ENCODE measurements at places on chromosomes 3 and 15.

DNA sequence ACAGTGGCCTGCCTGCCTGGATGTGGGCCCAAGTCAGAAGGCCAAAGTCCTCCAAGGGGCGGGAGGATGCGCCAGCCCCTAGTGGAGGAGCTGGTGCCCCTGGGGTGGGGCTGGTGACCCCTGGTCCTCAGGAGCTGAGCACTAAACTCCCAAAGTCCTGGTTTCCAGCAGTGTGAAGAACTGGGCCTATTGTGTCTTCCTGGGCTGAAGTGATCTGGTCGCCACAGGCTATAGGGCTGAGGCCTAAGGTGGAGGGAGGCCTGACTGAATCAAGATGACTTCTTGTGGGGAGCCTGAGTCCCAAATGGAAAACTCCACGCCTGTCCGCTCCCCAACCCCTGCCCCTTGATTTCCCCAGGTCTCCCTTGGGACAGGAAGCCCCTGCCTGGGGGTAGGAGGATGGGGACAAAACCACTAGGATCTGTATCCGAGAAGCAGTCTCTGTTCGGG lies 753 bp upstream of the FES start:
- ATAC-seq: no peak

GRCh38 chr15:29826908-29827820 lies 4.9 kb upstream of the TJP1 start:
- ATAC-seq: no peak

DNA sequence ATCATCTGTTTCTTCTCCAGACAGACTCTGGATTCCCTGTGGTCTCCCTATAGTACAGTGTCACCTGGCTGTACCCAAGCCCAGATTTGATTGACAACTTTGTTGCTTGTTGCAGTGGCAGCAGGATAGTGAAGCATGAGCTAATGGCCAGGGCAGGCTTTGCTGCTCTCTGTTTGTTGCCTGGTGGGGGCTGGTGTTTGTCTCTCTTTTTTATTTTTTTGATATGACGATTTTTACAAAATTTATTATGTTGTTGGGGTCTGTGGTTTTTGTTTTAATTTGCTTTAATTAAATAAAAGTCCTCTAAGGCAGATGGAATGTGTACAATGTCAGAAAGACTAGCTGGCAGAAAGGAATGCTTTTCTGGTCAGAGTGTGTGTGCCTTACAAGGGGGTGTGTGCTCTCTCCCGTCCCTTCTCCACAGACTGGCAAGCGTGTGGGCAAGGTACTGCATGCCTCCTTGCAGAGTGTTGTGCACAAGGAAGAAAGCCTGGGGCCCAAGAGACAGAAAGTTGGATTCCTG lies 15.2 kb upstream of the CLEC3B start:
- ATAC-seq: no peak

DNA sequence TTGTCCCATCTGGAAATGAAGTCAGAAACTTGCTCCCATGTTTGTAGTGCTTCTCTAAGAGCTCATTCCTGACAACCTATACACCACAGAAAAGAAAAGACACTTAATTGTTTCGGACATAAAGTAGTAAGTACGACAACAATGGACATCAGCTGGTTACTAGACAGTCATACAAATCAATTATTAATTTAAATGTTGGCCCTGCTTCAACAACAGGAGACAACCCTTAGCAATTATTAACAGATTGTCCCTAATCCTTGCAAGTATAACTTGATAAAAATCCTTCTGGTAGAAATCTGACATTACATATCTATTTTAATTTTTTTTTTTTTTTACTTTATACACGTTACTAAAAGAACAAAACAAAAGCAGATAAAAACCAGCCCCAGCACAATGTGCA lies 29.8 kb downstream of the ERICH6 start:
- ATAC-seq: no peak

- no peak for ATAC-seq
Measured at GRCh38 chr3:42906848-42907183, 874 bp downstream of the ZNF662 start.

- no peak for ATAC-seq
Measured at GRCh38 chr3:115823083-115823482, 199.8 kb downstream of the GAP43 start.

GRCh38 chr15:74245342-74245931 lies 9.3 kb downstream of the CCDC33 start:
- ATAC-seq: peak; percentile 91

- no peak for ATAC-seq
Measured at GRCh38 chr3:174035328-174035886, 637.9 kb downstream of the NLGN1 start.

- ATAC-seq: no peak
Measured at GRCh38 chr15:60859996-60860494, 369.1 kb downstream of the RORA start.

DNA sequence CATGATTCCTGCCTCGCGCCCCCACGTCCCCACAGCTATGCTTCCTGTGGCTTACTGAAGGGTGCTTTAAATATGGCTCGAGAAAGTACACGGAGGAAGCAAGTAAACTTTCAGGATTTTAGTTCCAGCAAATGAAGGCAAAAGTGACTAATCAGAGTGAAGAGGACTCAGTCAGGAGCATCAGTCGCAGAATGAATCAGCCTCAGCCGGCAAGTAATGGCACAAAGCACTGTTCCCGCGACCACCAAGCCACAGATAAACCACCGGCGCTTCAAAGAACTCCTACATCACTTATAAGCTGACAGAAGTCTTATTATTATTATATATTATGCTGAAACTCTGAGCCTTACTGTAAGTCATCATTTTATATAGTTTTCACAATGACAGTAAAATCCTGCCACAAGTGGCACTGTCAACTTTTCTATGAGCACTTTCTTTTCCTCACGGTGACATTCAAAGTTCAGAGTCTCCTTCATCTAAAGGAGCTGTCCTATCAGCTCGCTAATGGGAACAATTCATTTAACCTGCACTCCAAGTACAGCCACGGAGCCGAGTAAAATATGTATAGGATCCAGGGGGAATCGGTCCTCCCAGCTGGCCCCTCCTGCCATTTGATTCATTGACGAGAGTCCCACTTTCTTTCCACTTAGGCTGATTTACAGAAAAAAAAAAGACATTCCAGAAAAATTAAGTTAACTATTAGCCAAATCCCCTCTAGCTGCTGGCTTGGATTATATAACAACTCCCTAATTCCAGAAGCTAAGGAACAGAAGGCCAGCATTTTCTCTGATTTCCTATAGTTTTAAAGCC lies 217.0 kb upstream of the ICE2 start:
- ATAC-seq: no peak

- ATAC-seq: no peak
Measured at GRCh38 chr3:10010421-10010877, 15.8 kb upstream of the FANCD2 start.

- ATAC-seq: no peak
Measured at GRCh38 chr15:77026501-77027110, 31.7 kb downstream of the PSTPIP1 start.

DNA sequence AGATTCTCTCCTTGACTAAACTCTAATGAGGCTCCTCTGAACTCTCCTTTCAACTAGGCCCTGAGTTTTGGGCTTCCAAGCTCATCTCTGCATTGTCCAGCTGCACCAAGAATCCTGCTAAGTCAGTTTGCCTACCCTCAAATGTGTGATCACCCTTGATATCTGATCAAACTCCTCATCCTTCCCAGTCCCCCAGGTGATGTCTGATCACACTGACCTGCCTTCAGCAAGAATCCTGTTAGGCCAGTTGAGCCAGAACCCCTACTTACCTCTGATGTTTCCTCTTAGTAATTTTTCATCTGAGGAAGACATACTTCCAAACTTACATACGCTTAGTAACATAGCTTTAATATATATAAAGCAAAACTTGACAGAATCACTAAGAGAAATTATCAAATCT lies 28.8 kb downstream of the SUMF1 start:
- no peak for ATAC-seq

GRCh38 chr3:72784226-72784625 lies 64.0 kb downstream of the SHQ1 start:
- ATAC-seq: no peak

- ATAC-seq: peak; percentile 88
Measured at GRCh38 chr15:67109141-67110034, 44.0 kb downstream of the SMAD3 start.

- no peak for ATAC-seq
Measured at GRCh38 chr3:72571638-72572114, 276.6 kb downstream of the SHQ1 start.

- no peak for ATAC-seq
Measured at GRCh38 chr3:31925271-31925630, 55.8 kb downstream of the OSBPL10 start.

DNA sequence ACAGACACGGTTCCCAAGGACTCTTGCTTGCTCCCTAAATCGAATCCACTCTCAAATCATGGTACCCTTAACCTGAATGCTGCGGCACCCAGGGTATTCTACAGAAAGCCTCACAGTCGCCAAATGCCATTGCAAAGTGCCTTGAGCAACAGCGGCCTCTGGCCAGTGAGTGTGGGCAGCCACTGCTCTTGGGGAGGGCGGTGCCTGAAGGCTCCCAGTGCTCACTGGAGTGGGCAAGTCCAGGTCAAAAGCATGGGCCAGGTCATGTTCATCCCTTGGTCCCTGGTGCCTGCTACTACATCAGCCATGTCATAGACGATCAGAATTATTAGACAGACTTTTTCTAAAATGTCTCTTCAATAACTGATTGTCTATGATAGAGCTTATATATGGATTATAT lies 82.5 kb downstream of the ADAMTS17 start:
- ATAC-seq: no peak

DNA sequence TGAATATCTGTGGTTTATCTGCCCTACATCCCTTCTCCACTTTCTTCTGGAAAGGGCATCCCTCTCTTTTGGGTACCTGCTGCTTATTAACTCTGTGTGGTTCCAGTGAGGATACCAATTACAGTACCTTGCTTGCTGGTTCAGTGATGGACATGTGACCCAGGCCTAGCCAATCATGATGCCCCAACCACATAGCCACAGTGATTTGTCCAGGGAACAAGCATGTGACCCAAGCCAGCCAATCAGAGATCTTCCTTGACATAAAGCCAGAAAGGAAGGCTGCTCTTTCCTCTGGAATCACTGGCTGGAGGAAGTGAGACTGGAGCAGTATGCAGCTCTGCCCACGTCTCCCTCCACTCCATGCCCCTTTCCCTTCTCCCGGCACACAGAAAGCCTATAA lies 10.9 kb upstream of the TMEM158 start:
- no peak for ATAC-seq

DNA sequence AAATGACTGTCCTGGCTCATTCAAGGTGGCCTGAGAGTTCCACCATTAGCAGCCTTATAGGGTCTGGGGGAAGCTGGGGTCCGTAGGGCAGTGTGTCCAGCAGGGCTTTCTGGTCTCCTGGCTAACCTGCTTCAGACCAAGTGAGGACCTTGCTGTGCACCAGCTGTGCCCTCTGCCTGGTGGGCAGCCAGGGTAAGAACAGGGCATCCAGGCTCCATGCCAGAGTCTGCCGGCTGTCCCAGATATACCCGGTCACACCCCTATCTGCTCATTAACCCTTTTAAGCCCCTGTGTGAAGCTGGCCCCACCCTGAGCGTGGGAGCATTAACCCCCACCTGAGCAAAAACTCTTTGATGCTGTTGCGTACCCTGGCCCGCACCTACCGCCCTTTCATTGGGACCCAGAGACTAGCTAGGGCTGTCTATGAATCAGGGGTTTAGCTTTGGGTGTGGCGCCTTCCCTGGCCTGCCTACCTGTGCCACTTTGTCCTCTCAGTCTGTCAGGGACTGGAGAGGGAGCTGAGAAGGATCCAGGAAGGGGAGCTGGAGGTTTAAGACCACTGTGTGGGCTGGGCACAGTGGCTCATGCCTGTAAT lies 17.6 kb downstream of the SEMA3F start:
- no peak for ATAC-seq

DNA sequence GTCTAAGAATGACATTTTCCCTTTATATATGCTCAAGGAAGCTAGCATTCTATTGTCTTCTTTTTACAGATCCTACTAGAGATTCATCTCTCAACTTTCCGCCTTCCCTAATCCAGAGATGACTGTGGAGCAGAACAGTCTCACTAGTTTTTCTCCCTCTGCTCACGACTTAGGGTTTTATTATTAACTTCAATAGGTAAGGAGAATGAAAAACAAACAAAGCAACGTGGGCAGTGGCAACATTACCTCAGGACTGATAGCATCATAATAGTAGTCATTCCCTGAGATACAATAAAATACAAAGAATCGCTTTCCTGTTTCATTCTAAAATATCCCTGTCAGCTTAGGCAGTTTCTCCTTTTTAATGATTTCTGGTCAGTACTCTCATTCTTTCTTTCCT lies 154.3 kb upstream of the PLAAT1 start:
- no peak for ATAC-seq

- no peak for ATAC-seq
Measured at GRCh38 chr15:40264321-40265153, 18.3 kb downstream of the ANKRD63 start.

DNA sequence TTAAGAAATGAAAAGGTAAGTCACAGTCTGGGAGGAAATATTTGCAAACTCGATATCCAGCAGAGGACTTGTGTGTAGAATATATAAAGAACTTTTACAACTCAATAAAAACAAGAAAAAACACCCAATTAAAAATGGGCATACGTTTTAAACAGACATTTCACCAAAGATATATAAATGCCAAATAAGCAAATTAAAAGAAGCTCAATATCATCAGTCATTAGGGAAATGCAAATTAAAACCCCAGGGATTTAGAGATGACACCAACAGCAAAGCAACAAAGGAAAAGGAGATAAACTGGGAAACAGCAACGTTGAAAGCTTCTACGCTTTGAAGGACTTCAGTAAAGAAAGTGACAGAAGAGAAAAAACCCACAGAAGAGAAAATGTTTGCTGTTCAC lies 132.3 kb downstream of the NUP210 start:
- ATAC-seq: no peak

DNA sequence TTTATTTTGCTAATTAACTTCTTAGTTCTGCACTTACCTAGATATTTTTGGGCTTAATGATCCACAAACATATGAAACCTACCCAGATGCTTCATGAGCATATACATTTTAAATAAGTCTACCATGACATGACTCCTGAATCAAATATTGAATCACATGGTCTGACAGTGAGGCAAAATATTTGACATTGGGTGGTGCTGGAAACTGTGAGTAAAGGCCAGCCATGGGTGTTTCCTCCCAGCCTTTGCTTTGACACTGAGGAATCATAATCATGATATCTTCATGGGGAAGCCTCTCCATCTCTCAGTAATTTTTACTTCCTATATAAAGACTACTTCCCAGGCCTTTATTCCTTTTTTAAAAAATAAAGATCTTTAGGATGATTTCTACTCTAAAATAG lies 22.8 kb upstream of the SSR3 start:
- no peak for ATAC-seq

DNA sequence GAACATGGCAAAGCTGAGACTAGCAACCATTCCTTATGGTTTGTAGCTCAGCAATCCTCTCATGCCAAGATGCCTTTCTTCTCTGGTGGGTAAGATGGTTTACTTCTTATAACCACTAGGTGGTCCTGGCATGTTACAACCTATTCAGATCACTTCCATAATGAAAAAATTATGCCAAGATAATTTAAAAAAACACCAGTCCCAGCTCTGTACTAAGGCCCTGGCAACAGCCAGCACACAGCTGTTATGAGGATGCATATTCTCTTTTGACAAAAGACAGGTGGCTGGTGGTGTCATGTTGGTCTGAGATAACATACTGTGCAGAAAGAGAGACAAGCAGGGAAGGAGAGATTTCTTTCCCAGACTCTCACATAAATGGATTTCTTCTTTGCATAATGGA lies 65.7 kb upstream of the FRMD4B start:
- peak; percentile 3 for ATAC-seq

GRCh38 chr3:45319996-45320305 lies 68.4 kb upstream of the LARS2 start:
- no peak for ATAC-seq

GRCh38 chr3:102200560-102200959 lies 234.3 kb upstream of the ZPLD1 start:
- ATAC-seq: no peak

GRCh38 chr3:157789162-157789561 lies 285.9 kb upstream of the VEPH1 start:
- no peak for ATAC-seq

All from motor neuron (in vitro differentiated cells).